ENCODE measurements at places on chromosomes 1 and 21. TPM values are rescaled to one million over a fixed set of nuclear protein-coding genes. Genes with fewer than 3 reads are reported as not detected.

Gene CTNNBIP1
- 60.2 TPM for polyA plus RNA-seq

Gene CLCA1
- not detected for polyA plus RNA-seq

Gene TXNIP
- polyA plus RNA-seq: 214 TPM

Gene SH2D5
- polyA plus RNA-seq: 0.24 TPM

Gene CFHR2
- polyA plus RNA-seq: not detected

Gene ST3GAL3
- 37.1 TPM for polyA plus RNA-seq

Gene SYT6
- polyA plus RNA-seq: 0.88 TPM

Gene SLC50A1
- 18.1 TPM for polyA plus RNA-seq

Gene RGS13
- polyA plus RNA-seq: 0.70 TPM

Gene PLA2G2F
- polyA plus RNA-seq: not detected

Gene CCDC30
- 3.2 TPM for polyA plus RNA-seq

Gene APCS
- polyA plus RNA-seq: not detected

Gene CHI3L1
- 0.31 TPM for polyA plus RNA-seq

Gene LCE1D
- not detected for polyA plus RNA-seq

Gene SLC9C2
- not detected for polyA plus RNA-seq

Gene BMP8B
- 1.7 TPM for polyA plus RNA-seq

Gene C1QA
- 27.0 TPM for polyA plus RNA-seq

Gene KCNE1
- polyA plus RNA-seq: 0.31 TPM

Gene LCE1F
- polyA plus RNA-seq: not detected

Gene TEX38
- polyA plus RNA-seq: not detected
